ENCODE measurements at places on chromosomes 6 and 20.

DNA sequence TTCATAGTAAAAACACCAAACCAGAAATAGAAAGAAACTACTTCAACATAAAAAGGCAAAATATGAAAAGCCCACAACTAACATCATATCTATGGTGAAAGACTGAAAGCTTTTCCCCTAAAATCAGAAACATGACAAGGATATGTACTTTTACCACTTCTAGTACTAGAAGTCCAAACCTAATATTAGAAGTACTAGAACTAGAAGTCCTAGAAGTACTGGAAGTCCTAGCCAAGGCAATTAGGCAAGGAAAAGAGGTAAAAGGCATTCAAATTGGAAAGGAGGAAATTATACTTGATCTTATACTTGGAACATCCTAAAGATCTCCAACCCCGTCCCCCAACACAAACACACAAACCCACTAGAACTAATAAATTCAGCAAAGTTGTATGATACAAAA is 74.9 kb downstream of the TASP1 start:
- no peak for DNase-seq

DNA sequence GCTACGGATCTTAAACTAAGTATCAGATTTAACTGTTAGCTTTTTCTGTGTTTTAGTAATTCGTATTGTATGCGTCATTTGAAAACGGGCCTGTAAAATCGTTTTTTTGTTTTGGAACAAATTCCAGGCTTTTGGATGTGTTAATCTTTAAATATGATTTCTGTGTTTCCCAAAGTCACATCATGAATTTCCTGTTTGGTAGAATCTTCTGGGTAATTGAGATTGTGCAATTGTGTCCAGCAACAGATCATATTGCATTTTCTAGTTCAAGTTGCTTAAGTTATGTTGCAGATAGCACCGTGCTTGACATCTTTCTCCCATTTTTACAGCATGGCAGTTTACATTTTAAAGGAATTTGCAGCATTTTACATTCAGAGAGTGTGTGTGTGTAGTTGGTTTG is 1.9 kb downstream of the MAPK14 start:
- DNase-seq: no peak

- no peak for DNase-seq
Observed at GRCh38 chr20:18904192-18904591, 90.6 kb downstream of the SCP2D1 start.

GRCh38 chr20:63955281-63955826 is 862 bp downstream of the UCKL1 start:
- no peak for DNase-seq

- no peak for DNase-seq
Observed at GRCh38 chr20:51299413-51299812, 243.1 kb downstream of the NFATC2 start.

GRCh38 chr6:42250274-42250931 is 32.7 kb upstream of the MRPS10 start:
- no peak for DNase-seq

DNA sequence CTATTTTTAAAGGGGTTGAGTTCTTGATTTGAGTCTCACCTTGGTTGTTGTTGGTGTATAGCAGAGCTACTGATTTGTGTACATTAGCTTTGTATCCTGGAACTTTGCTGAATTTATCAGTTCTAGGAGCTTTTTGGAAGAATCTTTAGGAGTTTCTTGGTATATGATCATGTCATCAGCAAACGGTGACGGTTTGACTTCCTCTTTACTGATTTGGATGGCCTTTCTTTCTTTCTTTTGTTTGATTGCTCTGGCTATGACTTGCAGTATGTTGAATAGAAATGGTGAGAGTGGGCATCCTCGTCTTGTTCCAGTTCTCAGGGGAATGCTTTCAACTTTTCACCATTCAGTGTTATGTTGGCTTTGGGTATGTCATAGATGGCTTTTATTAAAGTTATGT is 64.0 kb downstream of the CDYL start:
- DNase-seq: no peak

- DNase-seq: no peak
Observed at GRCh38 chr6:13593720-13594119, 19.3 kb downstream of the SIRT5 start.

DNA sequence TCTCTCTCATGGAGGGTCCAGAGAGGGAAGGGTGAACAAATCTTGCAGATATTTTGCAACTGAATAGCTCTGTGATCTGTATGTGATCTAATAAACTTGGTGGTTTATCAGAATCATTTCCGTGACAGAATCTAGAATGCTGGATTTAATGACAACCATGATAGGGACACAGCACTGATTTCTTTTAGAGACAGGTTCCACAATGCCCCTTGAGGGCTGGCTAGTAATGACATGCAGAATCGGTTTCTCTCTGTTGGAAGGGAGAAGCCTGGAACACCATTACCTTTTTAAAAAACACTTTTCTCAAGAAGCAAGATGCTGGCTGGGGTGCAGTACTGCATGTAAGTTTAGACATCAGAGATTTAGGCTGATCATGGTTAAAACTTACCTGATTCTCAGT is 313.4 kb downstream of the CDH26 start:
- DNase-seq: no peak

DNA sequence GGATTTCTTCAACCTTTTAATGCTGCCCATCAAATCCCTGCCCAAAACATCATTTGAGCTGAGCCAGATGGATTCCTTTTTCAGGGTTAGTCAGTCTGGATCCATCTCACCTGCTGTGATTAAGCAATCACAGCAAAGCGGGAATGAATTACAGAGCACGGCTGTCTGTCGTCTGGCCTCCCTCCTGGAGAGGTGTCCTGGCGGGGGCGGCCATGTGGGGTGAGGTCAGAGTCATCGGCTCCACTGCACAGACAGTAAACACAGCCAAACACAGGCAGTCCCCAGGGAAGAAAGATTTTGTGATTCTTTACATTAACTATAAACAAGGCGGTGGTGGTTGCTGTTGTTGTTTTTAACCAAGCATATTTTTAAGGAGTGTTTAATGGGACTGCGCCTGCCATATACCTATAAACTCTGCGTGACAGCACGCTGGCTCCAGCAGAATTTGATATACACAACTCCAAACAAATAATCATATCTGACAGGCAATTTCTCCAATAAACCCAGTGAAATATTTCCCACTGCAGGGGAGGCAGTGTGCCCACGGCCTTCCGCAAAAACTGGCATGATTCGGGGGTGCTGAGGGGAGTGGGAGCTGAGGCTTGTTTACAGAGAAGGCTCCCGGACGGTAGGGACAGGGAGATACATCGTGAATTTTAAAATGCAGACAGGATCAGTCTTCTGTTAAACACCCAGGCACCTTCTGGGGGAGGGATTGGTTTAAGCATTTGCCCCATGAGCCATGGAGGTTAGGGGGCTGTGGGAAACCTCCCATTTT is 232.0 kb upstream of the PMEPA1 start:
- no peak for DNase-seq

- no peak for DNase-seq
Observed at GRCh38 chr6:149129371-149130077, 188.0 kb upstream of the TAB2 start.

DNA sequence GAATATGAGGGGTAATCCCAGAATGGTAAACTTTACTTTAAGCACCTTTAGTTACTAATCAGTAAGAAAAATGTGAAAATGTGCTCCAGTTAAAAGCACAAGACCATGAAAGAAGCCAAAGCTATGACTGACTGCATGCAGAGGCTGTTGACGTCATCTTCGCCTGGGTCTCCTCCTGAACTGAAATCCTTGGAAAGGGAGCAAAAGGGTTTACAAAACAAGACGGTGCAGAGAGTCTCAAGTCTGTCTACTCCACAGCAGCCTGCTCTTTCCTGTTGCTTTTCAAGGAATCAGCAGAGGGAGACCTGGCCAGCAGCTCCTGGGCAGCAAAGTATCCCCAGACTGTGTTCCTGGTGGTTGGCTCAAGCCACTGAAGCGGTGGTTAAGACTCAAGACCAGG is 10.2 kb downstream of the FKBP1A start:
- no peak for DNase-seq

GRCh38 chr6:148508401-148509041 is 165.9 kb downstream of the SASH1 start:
- DNase-seq: no peak

GRCh38 chr20:17925141-17925939 is 43.3 kb downstream of the SNX5 start:
- DNase-seq: no peak

DNA sequence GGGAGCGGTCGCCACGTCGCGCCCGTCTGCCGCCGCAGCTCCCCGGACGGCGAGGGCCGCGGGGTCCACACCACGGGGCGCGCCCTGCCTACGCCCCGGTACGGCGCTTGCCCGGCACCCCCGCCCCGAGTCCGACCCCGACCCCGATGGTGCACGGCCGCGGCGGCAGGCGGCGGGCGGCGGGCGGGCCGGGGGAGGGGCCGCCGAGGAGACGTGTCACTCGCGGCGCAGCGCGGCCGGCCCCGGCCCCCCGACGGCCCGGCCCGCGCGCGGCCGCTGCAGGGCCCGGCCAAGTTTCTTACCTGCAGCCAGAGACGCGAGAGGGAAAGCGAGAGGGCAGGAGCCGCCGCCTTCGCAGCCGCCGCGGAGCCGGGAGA is 328 bp downstream of the RRBP1 start:
- no peak for DNase-seq

DNA sequence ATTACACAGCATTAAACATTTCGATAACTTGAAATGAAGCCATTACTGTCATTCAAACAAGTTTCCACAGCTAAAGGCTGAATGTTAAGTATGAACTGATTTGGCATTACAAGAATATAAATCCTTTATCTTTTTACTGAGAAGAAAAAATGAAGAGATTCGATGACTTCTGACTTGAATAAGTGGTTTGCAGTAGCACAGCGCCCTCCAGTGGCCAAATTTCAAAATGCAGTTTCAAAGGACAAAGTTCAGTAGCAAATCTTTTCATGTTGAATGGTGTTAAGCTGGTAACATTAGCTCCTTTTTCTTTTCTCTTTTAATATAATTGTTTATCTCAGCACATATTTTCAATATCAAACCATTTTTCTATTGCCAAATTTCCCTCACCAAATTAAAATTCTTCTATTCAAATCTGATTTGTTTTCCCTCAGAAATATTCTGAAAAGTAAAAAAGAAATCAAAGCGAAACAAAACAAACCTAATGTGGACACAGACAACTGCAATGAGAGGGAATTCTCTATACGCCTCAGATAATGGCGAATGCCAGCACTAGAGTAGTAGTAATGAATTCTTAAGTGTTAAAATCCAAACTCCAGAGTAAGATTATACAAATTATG is 145.7 kb downstream of the BTBD9 start:
- no peak for DNase-seq

- no peak for DNase-seq
Observed at GRCh38 chr6:52538252-52538900, 38.5 kb downstream of the TRAM2 start.

DNA sequence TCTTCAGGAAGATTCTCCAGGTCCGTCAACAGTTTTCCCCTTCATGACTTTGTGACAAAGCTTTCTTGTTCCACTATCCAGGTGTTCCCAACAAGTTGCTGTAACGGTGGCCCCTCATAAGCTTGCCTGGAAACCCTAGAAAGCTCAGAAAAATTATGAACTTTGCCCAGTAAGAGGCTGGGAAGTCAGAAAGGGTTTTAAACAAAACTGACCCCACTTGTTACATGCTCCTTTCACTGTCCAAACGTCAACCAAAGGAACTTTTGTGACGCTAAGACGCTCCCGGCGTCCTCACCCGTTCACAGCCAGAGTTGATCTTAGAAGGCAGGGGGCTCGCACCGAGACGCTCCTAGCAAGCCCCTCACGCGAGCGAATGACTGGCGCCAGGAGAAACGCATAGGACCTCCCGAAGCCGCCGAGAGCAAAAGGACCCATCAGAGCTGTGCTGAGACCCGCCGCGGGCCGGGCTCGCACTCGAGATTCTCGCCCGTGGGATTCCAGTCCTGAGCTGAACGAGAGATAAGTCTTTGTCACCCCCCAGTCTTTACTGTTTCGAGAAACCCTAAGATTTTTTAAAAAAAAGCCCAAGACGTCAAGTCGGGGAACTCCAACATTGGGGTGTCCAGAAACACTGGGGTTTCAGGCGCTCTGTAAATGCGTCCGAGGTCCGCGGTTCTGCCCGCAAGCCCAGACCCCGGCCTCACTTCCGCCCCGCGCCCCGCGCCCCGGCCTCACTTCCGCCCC is 544 bp upstream of the ACAT2 start:
- no peak for DNase-seq

GRCh38 chr6:159832946-159833345 is 32.9 kb downstream of the PNLDC1 start:
- DNase-seq: no peak

DNA sequence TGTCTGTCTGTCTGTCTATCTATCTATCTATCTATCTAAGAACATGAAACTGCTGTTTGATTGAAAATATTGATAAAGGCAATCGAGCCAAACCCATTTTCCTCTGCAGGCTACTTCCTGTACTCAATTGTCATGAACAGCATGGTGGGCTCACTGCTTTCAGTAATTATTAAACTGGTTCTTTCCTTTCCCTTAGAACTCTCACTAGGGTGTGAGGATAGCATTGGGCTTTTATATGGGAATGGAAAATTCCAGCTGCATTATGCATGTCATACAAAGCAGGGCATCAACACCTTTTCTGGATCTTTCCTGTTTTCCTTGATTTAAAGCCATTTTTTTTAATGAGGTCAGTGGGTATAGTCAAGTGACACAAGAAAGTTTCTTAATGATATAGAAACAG is 161.0 kb upstream of the SYNCRIP start:
- DNase-seq: no peak

- DNase-seq: no peak
Observed at GRCh38 chr6:32867022-32867477, 13.1 kb downstream of the PSMB9 start.

DNA sequence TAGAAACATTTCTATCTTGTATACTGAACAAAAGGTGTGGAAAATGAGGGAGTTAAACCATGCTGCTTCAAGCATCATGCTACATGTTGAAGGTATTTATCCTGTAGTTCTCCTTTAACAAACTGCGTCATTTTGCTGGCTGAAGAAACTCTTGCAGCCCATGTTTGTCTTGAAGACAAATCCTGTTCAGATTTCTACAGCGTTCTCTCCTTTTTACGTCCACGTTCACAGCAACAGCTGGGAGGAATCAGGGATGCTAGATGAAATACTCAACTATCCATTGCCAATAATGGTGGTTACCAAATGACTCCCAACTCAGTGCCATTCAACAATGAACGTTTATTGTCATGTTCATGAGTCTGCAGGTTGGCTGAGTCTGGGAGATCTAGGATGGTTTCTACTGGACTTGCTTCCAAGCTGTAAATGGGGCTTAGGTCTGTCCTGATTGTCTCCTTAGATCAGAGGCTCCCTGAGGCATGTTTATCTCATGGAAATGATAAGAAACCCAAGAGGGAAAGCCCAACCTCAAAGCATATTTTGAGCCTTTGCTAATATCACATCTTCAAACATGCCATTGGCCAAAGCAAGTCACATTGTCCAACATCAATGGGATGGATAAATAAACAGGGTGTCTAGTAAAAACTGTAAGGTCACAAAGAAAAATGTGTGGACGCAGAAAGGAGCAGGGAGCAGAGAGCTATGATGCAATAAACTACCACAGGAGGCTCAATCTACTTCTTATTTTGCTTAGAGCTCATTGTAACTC is 2.7 kb upstream of the PLCB1 start:
- no peak for DNase-seq
